Activated T-helper 17 cell treated with anti-CD3 and anti-CD28 coated beads, Interleukin-2, amount 50 U/mL, for 72 hours (primary cell): ENCODE measurements at places on chromosomes 11 and 22. TPM values are rescaled to one million over a fixed set of nuclear protein-coding genes. Genes with fewer than 3 reads are reported as not detected.

Gene CNTF
- total RNA-seq: 4.1 TPM

Gene CLTCL1
- 0.86 TPM for total RNA-seq

Gene KRTAP5-6
- not detected for total RNA-seq

GRCh38 chr11:72642043-72642883 lies 32.0 kb downstream of the PDE2A start:
- ATAC-seq: peak; percentile 45

DNA sequence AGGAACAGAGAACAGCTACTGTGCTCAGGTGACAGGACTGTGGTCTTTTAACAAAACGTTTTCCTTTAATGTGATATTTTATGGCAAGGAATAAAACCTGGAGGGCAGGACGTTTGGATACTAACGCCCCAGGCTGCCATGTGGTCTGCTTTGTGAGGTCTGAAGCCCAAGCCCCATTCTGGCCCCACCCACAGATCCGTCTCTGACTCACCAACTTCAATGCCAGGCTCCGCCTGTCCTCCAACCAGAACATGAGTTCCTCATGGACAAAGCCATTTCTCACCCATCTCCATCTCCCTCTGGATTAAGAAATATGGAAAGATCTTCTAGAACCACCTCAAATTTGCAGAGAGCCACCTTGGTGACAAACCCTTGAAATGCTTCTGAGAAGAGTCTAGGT lies 148.8 kb downstream of the CRYBB2 start:
- no peak for ATAC-seq

GRCh38 chr11:72226701-72227100 lies 2.1 kb downstream of the INPPL1 start:
- no peak for ATAC-seq

GRCh38 chr11:128632141-128632791 lies 44.9 kb upstream of the ETS1 start:
- ATAC-seq: no peak
